ENCODE measurements at places on chromosomes 11 and 22.

DNA sequence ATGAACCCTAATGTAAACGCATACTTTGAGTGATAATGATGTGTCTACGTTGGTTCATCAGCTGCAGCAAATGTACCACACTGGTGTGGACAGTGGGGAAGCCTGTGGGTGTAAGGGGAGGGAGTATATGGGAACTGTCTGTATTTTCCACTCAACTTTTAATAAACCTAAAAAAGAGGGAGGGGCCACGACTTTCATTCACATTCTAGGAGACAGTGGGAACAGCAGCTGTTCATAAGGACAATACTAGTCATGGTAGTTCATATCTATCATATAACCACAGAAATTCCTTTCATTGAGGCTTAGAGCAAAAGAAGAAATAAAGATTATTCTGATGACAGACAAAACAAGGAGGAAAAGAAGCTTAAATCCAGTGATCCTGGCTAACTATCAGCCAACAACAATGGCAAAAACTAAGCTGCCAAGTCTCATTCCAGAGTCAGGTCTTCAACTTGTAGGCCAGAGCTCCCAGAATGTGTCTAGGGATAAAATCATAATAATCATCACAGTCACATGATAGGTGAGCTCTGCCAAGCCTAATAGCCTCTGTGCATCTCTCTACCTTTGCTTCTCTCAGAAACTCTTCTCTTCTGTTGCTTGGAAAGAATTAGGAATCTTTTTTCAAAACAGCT is 59.4 kb upstream of the CHRM4 start:
- no peak for DNase-seq

- DNase-seq: no peak
Measured at GRCh38 chr11:132982772-132983640, 549.3 kb downstream of the OPCML start.

GRCh38 chr11:126282361-126282735 is 545 bp upstream of the TIRAP start:
- DNase-seq: no peak

DNA sequence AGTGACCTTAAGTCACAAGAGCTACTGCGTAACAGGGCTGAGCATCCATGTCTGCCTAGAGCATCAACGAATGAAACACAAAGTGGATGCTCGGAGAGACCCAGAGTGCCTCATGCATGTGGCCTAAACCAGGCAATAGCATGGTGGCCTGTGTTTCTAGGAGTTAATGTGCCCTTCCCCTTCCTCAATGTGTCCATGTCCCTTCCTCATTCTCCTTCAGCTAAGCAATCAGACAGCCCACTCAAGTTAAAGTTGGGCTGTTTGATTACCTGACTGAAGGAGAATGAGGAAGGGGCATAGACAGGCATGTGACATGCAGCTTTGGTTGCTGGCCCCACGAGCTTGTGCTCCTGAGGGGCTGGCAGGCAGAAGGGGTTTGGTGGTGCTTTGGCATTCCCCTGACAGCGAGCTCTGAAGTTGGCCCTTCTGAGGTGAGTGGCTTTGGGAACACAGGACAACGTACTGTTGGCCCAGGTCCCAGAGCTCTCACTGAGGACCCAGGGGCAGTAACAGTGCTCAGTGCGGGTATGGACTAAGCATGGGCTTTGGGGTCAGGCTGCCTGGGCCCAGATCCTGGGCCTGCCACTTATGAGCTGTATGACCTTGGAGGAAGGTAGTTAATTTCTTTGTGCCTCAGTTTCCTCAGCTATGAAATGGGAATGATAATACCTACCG is 46.7 kb downstream of the IRAG1 start:
- no peak for DNase-seq

DNA sequence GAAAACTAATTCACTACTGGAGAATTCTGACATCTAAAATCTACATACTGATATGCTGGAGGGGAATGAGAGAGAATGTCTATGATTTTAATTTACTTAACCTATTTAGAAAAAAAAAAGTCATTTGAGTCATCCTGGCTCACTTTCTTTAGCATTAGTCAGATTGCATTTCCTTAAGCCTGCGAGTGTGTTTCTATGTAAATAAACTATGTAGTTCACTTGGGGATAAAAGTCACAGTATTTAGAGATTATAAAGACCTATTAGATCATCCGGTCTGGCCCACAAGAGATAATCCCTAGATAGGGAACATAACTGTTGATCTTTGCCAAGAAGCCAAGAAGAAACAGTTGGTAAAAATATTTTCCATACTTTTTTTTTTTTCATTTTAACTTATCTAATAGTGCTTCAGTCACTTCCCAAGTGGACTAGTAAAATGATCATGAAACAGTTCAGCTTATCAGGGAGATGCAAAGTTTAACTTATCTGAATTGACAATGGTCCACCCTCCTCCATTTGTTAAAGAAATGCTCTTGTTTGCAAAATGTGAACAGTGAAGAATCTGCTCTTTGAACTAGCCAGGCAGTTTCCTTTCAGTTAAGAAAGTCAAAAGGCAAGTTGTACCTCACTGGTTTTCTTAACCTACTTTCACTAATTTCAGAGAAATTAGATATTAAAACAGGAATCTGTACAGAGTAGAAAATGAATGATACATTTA is 21.2 kb upstream of the BLID start:
- DNase-seq: no peak

GRCh38 chr11:86151174-86152005 is 82.5 kb upstream of the PICALM start:
- no peak for DNase-seq

GRCh38 chr22:26482161-26482560 is 1.4 kb downstream of the HPS4 start:
- no peak for DNase-seq

- DNase-seq: peak; percentile 70
Measured at GRCh38 chr22:38272373-38273134, at the start of gene TMEM184B. Gene TMEM184B, minus strand, starts transcription at chr22:38273010. Its CDS starts 25,049 bp downstream, at chr22:38247961.

DNA sequence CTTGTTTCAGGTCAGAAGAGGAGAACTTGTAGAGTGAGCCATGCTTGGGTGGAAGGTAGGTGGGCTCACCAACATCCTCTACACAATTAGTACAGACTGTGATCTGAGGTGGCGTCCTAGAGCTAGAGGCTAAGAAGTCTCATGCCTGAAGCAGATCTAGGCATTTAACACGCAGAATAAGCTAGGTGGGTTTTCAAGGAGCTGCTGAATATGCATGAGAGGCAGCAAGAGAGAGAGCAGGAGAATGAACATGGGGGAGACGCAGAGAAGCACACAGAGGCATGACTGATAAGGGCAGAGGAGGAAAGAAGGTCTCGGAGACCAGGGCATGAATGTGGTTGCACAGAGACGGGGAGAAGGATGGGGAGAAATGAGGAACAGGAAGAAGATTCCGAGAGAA is 36.8 kb upstream of the JAM3 start:
- DNase-seq: no peak

- DNase-seq: no peak
Measured at GRCh38 chr11:117387992-117388755, 60.5 kb downstream of the CEP164 start.

- DNase-seq: no peak
Measured at GRCh38 chr22:28139961-28140360, 220.9 kb upstream of the PITPNB start.

- no peak for DNase-seq
Measured at GRCh38 chr11:115722711-115723110, 218.5 kb upstream of the CADM1 start.

DNA sequence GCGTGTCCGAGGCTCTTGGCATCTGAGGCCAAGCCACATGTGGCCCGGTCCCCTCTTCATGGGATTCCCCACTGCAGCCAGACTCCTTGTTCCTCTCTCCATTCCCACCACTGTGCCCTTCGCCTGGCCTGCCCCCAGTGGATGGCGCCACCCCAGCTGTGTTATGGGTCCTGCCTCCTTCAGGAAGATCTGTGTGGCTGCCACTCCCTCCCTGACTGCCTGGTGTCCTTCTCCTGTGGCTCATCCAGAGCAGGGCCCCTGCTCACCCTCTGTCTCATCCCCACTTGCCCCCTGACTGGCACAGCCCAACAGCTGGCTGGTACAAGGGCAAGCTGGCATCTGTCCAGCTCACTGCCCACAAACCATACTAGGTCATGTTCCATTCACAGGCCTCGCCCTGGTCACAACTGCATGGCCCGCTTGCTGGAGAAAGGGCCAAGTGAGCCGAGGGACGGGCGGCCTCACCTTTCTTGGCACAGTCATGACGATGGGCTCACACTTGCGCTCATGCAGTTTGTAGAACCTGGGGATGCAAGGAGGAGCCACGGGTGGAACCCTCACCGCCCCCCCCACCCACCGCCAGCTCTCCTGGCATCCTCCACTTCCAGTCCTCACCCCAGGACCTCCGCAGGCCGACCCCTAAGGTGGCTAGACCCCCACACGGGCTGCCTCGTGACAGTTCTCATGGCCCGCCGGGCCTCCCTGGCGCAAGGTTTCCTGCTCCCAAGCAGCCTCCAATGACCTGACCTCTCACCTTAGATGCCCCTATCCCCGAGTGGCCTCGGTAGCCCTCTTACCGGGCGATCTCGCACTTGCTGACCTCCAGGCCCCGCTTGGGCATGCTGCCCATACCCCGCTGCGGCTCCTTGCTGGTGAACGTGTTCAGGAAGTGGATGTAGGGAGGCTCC is 2.1 kb upstream of the PTPRCAP start:
- peak; percentile 35 for DNase-seq
